DND-41 (cell line): ENCODE measurements at places on chromosomes 6 and 20.

DNA sequence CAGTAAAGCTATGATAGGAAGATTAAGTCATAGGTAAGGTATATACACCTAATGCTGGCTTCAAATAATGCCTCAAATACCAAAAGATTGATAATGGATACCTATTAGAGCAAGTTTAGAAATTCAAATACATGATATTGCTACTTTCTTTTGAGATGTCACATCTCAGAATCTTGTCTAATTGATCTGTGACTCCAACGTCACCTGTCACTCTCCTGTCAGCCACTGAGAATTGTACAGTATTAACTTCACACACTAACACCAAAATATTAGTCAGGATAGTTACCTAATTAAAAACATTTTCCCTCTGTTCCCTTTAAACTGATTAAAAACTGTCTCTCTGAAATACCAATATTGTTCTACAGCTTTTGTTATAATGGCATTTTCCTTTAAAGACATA, 575.5 kb upstream of the ID4 start:
- no peaks in the 10 kb centered on the region for H3K4me1 ChIP-seq
- no peaks in the 10 kb centered on the region for H3K36me3 ChIP-seq
- no peak for DNase-seq
- no peak overlapping the region for H3K27ac ChIP-seq

- no peak overlapping the region for H3K27ac ChIP-seq
- no peaks in the 10 kb centered on the region for H3K27me3 ChIP-seq
- DNase-seq, result no peak
- H3K4me3 ChIP-seq, result no peak overlapping the region
- no peaks in the 10 kb centered on the region for H3K36me3 ChIP-seq
These were observed 60.8 kb upstream of the TENT5A start for GRCh38 chr6:81813305-81813704.

GRCh38 chr6:166905013-166905412, 51.3 kb downstream of the RNASET2 start:
- DNase-seq, result no peak
- no peaks in the 10 kb centered on the region for H3K36me3 ChIP-seq
- no peak overlapping the region for H3K4me3 ChIP-seq
- H3K27ac ChIP-seq, result no peak overlapping the region

DNA sequence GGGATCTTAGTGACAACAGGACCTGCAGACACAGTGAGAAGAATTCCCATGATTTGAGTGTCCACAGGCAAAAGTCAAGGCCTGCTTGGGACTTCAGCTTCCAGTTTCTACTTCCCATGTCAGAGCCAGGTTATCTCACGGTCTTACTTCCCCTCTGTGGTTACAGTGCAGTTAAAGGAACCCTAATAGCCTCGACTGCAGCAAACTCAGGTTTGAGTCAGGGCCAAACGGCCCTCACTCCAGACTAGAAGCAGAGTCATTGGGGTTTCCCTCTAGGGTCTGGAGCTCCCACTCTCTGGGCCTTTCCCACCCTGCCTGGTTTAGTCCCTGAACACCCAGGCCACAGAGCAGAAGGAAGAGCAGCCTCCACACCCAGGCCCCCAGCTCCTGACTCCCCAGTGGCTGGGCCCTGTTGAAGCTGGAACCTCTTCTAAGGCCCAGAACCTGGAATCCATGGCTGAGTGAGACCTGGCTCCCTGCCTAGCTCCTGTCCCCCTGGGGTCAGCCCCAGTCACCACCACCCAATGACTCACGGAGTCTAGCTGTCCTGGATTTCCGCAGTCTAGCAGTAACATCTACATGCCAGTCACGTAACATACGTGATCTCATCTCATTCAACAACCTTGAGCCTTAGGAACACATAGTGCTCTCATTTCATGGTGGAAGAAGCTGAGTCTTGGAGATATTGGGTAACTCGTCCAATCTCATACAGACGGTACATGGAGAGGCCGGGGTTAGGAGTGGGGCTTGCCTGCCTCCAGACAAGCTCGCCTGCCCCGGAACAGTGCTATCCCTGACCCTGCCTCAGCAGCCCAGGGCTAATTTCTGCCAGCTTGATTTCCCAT, 9.2 kb upstream of the GHRH start:
- H3K4me1 ChIP-seq, result no peaks in the 10 kb centered on the region
- no peak overlapping the region for H3K4me3 ChIP-seq
- H3K36me3 ChIP-seq, result no peaks in the 10 kb centered on the region
- DNase-seq, result no peak

GRCh38 chr6:150185732-150186117, 42.9 kb downstream of the PPP1R14C start:
- no peak for DNase-seq
- no peaks in the 10 kb centered on the region for H3K36me3 ChIP-seq
- peaks cover 3% of the 10 kb centered on the region for H3K27me3 ChIP-seq
- H3K4me3 ChIP-seq, result no peak overlapping the region
- no peak overlapping the region for H3K27ac ChIP-seq
- no peaks in the 10 kb centered on the region for H3K4me1 ChIP-seq

DNA sequence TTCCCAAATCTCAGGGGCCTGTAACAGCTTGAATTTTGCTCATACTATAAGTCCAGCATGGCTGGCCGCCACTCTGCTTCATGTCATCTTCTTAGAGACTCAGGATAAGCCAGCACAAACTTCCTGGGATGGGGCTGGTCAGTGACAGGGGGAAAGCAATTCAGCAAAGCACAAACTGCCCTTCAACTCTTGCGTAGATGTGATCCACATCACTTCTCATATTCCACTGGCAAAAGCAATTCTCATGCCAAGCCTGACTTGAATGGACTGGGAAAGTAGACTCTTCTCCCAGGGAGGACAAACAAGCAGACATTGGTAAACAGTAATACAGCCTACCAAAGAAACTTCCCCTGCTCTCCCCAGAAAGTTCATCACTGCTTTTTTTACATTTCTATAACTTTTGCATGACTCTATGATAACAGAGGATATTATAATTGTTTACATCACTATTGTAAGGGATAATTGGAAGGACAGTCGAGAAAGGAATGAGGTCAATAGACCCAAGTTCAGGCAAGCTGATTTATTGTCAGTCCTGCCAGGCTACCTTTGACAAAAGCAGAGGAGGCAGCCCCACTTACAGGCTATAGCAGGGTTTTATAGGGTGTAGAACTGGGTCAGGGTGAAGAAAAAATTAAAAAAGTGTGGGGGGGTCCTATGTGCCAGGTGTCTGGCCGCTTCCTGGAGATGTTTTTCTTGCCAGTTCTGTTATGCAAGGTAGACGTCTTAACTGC, 37.4 kb downstream of the RBM24 start:
- H3K36me3 ChIP-seq, result no peaks in the 10 kb centered on the region
- DNase-seq, result no peak
- no peak overlapping the region for H3K4me3 ChIP-seq
- no peaks in the 10 kb centered on the region for H3K4me1 ChIP-seq
- H3K27ac ChIP-seq, result no peak overlapping the region

DNA sequence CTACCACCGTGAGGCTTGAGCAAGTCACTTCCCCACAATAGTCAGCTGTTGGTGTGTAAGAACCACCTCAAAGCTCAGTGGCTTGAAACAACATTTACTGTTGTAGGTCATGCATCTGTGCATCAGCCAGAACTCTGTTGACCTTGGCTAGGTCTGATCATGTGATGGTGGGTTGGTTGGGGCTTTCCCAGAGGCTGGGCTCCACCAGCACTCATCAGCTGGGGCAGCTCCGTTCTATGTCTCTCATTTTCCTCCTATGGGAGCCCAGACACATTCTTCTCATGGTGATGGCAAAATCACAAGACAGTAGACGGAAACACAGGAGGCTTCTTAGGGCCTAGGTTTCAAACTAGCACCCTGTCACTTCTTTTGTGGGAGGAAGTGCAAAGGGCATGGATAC, 42.8 kb upstream of the PSMF1 start:
- no peaks in the 10 kb centered on the region for H3K4me1 ChIP-seq
- no peak for DNase-seq
- H3K27me3 ChIP-seq, result no peaks in the 10 kb centered on the region
- H3K36me3 ChIP-seq, result no peaks in the 10 kb centered on the region
- H3K27ac ChIP-seq, result no peak overlapping the region
- no peak overlapping the region for H3K4me3 ChIP-seq

- H3K36me3 ChIP-seq, result peaks cover 8% of the 10 kb centered on the region; the same call in 1 of the 2 replicates
- H3K4me1 ChIP-seq, result no peaks in the 10 kb centered on the region
- no peak for DNase-seq
These were observed 15.2 kb downstream of the CHMP4B start for GRCh38 chr20:33826270-33826897.

DNA sequence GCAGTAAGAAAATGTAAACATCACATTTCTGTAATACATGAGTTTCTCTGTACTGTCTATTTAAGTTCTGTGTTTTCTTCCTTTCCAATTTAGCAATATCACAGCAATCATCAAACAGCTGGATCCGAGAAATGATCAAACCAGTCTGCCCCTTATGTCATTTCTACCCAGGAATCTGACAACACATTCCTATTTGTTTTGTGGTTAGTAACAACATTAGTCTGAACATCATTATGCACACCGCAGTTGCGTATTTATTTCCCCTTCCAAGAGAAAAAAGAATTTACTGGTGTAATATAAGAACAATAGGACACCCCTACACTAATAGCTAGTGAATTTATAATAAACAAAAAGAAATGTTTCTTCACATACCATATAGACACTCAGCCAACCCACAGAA, 179.5 kb downstream of the BTBD9 start:
- H3K4me1 ChIP-seq, result no peaks in the 10 kb centered on the region
- no peaks in the 10 kb centered on the region for H3K36me3 ChIP-seq
- no peaks in the 10 kb centered on the region for H3K27me3 ChIP-seq
- no peak overlapping the region for H3K27ac ChIP-seq
- no peak overlapping the region for H3K4me3 ChIP-seq
- no peak for DNase-seq

GRCh38 chr6:106808758-106809157, 165.8 kb downstream of the CD24 start:
- H3K27me3 ChIP-seq, result no peaks in the 10 kb centered on the region
- H3K36me3 ChIP-seq, result no peaks in the 10 kb centered on the region
- no peak overlapping the region for H3K27ac ChIP-seq
- no peak overlapping the region for H3K4me3 ChIP-seq
- no peak for DNase-seq

GRCh38 chr6:45538641-45539547, 161.2 kb upstream of the SUPT3H start:
- H3K27ac ChIP-seq, result no peak overlapping the region
- DNase-seq, result no peak
- H3K27me3 ChIP-seq, result no peaks in the 10 kb centered on the region
- no peak overlapping the region for H3K4me3 ChIP-seq
- H3K4me1 ChIP-seq, result no peaks in the 10 kb centered on the region

DNA sequence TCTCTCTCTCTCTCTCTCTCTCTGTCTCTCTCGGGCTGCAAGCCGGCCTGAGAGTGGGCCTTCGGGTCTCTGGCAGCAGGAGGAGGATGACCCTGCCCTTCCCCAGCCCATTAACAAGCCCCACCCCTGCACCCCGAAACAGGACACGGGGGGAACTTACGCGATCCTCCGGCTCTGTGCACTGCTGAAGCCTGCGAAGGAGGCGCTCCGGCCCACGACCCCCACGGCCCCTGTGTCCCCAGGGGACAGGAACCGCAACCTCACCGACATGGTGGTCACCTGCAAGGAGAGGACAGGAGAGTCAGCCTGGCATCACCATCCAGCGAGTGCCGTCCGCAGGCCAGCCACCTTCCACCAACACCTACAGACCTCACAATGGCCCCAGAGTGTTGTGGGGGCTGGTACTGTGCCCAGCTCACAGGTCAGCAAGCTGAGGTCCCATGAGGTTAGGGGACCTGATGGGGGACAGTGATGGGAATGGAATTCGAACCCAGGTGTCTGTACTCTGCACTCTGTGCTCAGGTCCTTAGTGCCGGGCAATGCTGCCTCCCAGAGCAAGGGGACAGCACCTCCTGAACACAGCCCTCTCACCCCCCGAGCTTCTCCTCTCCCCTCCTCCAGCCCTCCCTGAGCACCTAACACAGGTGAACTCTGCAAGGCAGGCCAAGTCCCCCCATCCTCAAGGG, 60.6 kb downstream of the RIPOR3 start:
- no peaks in the 10 kb centered on the region; the same call in 1 of the 2 replicates for H3K4me1 ChIP-seq
- DNase-seq, result no peak
- no peak overlapping the region for H3K27ac ChIP-seq
- H3K36me3 ChIP-seq, result no peaks in the 10 kb centered on the region
